ENCODE measurements at places on chromosomes 4 and X. TPM values are rescaled to one million over a fixed set of nuclear protein-coding genes. Genes with fewer than 3 reads are reported as not detected.
A peak's percentile ranks its signal among the peaks of the same experiment; 100 is the strongest.

ADAM29 gene
- not detected for total RNA-seq

CLCN3 gene
- total RNA-seq = 45.0 TPM

VCX2 gene
- not detected for total RNA-seq

DNA sequence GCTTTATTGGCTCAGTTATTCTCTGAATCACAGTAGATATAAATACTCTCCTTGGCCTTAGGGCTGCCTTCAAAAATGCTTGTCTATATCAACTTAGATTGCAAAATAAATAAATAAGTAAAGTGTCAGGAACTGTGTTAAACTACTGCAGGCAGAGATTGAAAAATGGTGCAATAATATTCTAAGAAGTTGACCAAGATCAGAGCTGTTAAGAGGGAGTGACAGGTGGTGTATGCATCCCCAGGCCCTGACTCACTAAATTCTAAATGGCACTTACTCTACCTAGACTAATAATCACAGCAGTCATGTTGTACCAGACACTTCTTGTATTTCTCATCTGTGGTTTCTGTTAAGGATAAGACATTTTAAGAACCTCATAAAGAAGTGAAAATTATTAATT is 235.1 kb upstream of the SPOCK3 start:
- DNase-seq = no peak

- DNase-seq = no peak
Measured at GRCh38 chr4:71304289-71304850, 34.5 kb upstream of the SLC4A4 start.

- DNase-seq = no peak
Measured at GRCh38 chr4:163595580-163595979, 101.1 kb downstream of the TMA16 start.

GRCh38 chr4:79253924-79254323 is 71.9 kb downstream of the NAA11 start:
- DNase-seq = no peak

DNA sequence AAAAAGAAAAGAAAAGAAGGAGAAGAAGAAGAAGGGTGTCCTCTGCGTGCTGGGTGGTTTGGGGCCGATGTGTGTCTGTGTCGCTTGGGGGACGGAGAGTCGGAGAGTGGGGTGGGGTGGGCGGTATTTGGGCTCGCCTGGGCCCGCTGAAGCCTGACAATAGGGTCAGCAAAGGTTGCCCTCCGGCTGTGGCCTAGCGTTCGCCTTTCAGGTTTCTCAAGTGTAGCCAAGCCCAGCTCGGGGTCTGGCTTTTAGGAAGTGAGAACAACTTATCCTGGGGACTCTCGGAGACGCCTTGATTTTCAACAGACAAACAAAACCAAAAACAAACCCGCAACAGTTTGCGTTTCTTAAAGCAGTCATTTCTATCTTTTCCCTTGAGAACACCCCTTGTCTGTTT is 4.1 kb upstream of the SOX3 start:
- DNase-seq = no peak

GCNA gene
- total RNA-seq = 5.3 TPM

NEXMIF gene
- 0.35 TPM for total RNA-seq

DNA sequence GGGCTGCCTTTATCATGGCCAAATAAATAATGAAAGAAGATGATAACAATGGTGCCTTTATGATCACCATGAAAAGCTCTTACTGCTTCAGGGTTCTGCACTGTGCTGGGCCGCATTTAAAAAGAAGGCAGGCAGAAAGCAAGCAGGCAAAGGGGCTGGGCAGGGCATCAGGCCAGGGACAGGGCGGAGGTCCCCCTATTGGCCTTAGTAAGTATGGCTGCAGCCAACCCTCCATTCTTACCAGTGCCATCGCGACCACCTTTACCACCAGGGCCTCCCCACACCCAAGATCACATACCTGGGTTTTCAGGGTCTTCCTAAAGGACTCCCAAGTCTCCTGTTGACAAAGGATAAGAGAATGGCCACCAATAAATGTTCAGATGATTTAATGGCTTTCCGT is 38.9 kb downstream of the CNGA2 start:
- no peak for DNase-seq

GRCh38 chr4:74751247-74751646 is 43.1 kb downstream of the BTC start:
- no peak for DNase-seq

APLN gene
- 9.8 TPM for total RNA-seq

DNA sequence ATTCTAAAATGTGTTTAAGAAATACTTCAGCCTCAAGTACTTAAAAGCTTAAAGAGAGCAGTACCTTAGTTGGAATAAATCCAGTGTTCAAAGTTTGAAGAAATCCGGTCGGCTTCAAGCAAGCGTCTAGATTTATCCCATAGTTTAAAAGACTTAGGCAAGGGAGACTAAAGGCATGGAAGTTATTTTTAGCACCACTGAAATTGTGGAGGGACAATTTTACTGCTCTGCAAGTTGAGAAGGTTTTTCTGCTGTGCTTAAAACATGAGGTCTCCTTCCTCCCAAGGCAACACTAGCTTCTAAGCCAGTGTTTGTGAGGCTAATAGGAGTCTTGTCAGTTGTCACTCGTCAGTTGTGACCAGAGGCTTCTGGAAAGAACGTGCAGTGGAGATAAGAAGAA is 183.5 kb downstream of the MSL3 start:
- DNase-seq = no peak

DNA sequence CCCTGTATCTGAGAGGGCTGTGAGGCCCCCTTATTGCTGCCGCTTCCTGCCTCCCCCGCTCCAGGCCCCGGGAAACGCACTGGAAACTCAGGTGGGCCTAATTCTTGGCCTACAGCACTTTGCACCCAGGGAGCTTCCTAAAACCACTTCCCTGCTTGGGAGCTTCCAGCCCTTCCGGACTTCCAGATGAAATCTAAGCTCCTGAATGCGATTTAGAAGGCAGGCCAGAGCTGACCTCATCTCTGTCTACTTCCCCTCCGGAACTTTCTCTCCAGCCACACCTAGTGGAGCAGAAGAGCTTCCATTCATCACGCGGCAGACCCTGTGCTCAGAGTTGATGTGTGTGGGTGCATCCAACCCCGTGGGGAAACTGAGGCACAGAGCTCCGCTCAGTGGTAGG is 84.2 kb downstream of the SORCS2 start:
- DNase-seq = no peak

DNA sequence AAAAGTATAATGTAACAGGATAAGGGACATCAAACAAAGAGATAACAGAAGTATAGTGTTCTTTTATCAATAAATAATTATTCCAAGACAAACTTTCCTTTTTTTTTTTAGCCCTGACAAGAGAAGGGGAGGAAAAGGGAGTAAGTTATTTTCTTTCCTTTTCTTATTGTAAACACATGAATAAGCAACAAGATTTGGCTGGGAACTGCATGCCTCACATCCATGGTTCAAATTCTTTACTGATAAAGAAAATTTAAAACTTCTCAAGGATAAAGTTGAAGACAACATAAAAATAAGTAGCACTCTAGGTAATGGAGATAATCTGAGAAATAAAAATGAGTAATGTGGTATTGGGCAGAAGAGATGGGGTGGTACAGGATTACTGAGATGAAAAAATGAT is 71.6 kb downstream of the NEK1 start:
- DNase-seq = no peak

- DNase-seq = no peak
Measured at GRCh38 chrX:56505866-56506265, 57.6 kb upstream of the UBQLN2 start.

AFF1 gene
- 4.6 TPM for total RNA-seq

GRCh38 chr4:74480267-74480666 is 35.3 kb downstream of the AREG start:
- DNase-seq = no peak

FOXR2 gene
- not detected for total RNA-seq

PRRG1 gene
- total RNA-seq = 23.1 TPM

- DNase-seq = no peak
Measured at GRCh38 chr4:184959786-184960185, 58.5 kb upstream of the HELT start.

DNA sequence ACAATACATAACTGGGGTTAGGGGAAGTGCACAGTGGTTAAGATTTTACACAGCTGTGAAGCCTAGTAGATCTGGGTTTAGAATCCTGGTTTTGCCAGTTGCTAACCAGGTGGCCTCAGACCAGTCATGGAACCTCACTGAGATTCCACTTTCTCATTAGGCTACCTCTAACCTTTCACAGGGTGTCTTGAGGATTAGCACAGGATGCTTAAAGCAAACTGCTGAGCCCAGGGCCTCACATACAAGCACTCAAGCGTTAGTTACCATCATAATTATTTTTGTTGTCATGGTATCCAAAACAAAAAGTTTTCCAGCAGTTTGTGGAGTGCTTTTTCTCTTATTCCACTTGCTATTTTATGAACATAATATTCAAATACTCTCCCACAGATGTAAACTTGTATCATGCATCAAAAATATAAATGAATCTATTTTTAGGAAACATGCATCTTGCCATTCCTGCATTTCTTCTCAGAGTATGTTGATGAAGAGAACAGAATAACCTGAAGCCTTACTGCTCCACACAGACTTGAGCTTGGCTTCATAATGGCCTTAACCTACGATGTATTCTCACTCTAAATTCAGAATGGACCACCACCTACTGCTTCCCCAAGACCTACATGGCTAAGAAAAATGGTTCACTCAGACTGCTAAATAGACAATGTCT is 12.6 kb downstream of the AP1S2 start:
- no peak for DNase-seq

GRCh38 chrX:151714362-151714761 is 1.5 kb upstream of the FATE1 start:
- no peak for DNase-seq

- DNase-seq = no peak
Measured at GRCh38 chrX:39728852-39729598, 368.7 kb downstream of the BCOR start.

DNA sequence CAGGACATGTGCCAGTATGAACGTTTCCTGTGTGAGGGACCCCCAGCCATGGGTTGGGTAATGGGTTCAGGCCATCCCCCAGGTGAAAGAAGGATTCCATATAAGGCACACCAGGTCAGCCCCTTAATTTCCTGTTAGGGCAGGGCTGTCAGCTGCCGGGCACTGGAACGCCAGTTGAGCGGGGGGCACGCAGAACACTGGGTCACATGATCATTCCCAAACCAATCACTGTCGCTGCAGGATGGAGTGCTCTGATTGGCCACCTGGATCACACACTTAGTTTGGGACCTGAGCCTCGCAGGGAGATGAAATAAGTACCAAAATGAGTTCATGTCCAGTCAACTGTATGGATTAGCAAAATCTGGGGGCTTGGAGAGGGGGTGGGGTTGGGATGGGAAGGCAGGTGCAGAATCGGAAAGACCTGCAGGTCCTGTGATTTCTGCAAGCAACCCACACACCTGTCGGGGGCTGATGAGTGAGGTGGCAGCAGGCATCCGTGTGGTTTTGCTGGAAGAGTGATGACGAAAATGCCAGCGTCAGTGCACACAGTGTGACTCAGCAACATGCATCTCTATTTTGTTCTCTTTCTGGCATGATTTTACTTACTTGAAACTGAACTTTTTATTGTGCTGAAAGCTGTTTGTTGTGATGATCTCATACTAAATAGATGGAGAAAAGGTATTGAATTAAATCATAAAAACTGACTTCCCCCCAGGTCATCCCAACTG is 32.2 kb downstream of the RNF212 start:
- DNase-seq = peak; percentile 65

CORIN gene
- total RNA-seq = 0.12 TPM

- no peak for DNase-seq
Measured at GRCh38 chr4:41143311-41144039, 70.9 kb downstream of the APBB2 start.

- DNase-seq = no peak
Measured at GRCh38 chr4:25308306-25308705, 4.3 kb upstream of the ZCCHC4 start.

DNA sequence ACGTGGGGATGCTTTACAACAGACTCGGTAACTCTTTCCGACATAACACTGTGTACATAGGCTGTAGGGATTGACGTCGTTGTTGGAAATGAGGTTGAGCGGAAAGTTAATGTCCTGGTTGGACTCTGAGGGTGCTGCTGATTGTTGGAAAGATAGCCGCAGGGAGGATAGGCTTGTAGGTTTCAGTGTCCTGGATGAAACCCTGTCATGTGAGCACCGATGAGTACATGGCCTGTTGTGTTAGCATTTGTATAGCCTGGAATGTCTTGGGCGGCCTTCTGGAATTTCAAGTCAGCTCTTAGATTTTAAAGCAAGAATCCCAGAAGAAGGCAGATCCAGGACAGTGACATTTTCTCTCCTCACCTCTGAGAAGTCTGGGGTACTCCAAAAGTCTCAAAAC is 63.3 kb downstream of the TBC1D14 start:
- DNase-seq = no peak

MAP9 gene
- total RNA-seq = 13.8 TPM

Data from NCI-H460 (cell line).